Right ventricle myocardium inferior (tissue), 1 donor: ENCODE measurements at places on chromosomes 11 and 22. TPM values are rescaled to one million over a fixed set of nuclear protein-coding genes. Genes with fewer than 3 reads are reported as not detected.

Gene CHADL
- total RNA-seq: 26.4 TPM

Gene CLDN5
- total RNA-seq: 29.9 TPM

Gene OR8D1
- not detected for total RNA-seq

Gene SPI1
- total RNA-seq: 14.6 TPM

GRCh38 chr22:43346521-43346929 is 3.4 kb upstream of the SCUBE1 start:
- no peak for DNase-seq

DNA sequence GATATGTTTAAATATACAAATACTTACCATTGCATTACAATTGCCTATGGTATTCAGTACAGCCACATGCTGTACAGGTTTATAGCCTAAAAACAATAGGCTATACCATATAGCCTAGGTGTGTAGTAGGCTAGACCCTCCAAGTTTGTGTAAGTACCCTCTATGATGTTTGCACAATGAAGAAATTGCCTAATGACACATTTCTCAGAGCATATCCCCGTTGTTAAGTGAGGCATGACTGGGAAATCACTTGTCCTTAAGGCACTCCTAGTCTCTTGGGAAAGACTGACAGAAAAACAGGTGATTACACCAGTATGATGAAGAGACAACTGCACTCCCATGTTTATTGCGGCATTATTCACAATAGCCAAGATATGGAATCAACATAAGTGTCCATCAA is 187.2 kb downstream of the SPON1 start:
- DNase-seq: no peak

DNA sequence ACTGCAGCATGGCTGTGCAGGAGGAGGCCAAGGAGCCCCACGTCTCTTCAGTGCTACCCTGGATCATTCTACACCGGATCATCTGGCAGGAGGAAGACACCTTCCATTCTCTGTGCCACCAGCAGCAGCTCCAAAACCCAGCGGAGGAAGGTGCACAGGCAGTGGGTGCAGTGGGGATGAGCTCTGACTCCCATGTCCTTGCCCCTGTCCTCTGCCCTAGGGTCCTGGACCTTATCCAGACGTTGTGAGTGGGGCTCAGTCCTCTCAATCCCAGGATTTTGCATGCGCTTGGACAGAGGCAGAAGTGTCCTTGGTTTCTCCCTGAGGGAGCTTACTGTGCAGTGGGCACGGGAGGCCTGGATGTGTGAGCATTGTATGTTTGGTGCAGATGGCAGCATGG is 61.3 kb downstream of the CABIN1 start:
- DNase-seq: no peak

DNA sequence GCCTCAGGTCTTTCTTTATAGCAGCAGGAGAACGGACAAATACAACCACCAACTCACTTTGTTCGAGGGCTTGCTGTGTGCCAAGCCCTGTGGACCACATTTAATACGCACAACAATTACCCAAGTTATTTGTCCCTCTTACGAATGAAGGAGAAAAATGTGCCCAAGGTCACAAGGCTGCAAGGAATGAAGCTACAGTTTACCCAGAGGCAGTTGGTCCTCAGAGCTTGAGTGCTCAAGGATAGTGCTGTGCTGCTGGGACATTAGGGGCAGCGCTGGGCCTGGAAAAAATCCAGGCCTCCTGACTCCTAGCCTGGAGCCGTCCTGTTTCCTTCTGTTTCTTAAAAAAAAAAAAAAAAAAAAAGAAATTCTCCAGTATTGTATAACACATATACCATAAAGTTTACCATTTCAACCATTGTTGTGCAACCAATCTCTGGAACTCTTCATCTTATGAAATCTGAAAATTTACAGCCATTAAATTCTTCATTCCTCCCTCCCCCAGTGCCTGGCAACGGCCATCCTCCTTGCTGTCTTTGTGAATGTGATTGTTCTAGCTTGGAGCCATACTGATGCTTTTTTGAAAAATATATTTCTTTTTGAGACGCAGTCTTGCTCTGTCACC is 1.0 kb upstream of the C11orf86 start:
- DNase-seq: no peak
